Upper lobe of left lung (tissue), 6 donors: ENCODE measurements at places on chromosomes 2 and 18. TPM values are rescaled to one million over a fixed set of nuclear protein-coding genes. Genes with fewer than 3 reads are reported as not detected.

- no peak for DNase-seq
These were observed 80.1 kb upstream of the NPAS2 start for GRCh38 chr2:100739735-100740432.

GRCh38 chr2:95300450-95300849 lies 3.3 kb downstream of the KCNIP3 start:
- DNase-seq: peak; percentile 53

SPATA3 gene
- not detected for total RNA-seq

CAPN13 gene
- 17.9 TPM for total RNA-seq

DNA sequence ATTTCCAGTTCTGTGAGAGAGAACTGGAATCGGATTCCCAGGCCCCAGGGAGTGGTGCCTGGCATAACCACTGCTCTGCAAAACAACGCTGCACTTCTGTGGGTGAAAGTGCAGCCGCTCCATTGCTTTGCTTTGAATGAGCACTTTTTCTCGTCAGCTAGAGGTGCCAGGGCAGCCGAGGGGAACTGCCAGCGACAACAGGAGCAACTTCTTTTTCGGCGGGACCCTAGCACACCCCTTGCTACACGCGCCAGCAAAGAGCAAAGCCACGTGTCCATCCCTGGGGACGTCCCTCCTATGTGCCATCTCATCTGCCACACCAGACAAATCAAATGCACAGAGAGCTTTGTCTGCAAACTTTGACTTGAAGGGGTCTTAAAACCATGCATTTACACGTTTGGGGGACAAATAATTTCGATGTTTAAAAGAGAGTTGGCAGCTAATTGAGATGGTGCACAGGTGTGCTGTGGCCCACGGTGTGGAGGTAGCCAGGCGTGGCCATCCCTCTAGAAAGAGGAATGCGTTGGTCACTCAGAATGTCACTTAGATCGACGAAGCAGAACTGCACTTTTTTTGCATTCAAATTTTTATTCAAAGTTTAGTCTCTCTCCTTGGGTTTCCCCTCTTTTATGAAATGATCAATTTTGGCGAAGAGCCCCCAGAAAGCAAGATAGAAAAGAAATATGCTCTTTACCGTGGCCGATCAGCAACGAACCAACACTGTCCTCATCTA lies 151.8 kb downstream of the MBP start:
- DNase-seq: no peak

DPP4 gene
- 37.1 TPM for total RNA-seq

GRCh38 chr2:215888680-215889079 lies 124.7 kb downstream of the MREG start:
- DNase-seq: no peak

- peak; percentile 21 for DNase-seq
These were observed at the start of gene ESPNL for GRCh38 chr2:238100049-238100820. Gene ESPNL (plus strand): TSS chr2:238100340. CDS start chr2:238100420, 80 bp downstream.

DNPEP gene
- total RNA-seq: 31.9 TPM

DNA sequence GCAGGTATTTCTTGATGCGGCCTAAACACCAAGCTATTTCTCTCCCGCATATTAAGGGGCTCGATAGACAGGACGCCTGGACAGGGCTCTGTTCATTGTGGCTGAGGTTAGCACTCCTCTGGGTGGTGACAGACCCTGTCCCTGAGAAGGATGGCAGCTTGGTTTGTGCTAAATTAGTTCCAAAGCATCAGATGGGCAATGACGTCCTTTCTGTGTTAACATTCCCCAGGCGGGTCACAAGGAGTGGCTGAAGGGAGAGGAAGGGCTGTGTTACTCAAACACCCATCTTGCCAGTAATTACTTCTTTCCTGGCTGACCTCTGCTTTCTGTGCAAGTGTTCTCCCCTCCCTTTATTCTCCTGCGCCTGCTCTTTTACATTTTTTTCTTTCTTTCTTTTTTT lies 75.0 kb downstream of the TMEM247 start:
- no peak for DNase-seq

- no peak for DNase-seq
These were observed 24.8 kb downstream of the CYTIP start for GRCh38 chr2:157419031-157419575.

- no peak for DNase-seq
These were observed 136.0 kb upstream of the SIX2 start for GRCh38 chr2:45145073-45145899.

DNA sequence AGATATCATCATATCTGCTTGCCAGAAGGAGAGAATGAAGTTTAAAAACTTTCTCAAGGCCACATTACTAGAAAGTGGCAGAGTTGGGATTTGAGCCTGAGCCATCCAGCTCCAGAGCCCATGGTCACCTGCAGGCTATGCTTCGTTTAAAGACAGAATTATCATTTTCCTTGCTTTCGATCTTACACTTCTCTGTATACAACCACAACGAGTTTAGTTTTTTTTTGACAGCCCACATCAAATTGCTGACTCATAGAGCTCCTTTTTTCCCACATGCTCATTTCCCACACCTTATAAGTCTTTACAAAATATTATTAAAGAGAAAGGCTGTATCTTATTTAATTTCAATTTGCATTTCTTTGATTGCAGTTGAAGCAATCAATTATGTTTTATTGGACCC lies 6.5 kb downstream of the PLEK start:
- no peak for DNase-seq

DNA sequence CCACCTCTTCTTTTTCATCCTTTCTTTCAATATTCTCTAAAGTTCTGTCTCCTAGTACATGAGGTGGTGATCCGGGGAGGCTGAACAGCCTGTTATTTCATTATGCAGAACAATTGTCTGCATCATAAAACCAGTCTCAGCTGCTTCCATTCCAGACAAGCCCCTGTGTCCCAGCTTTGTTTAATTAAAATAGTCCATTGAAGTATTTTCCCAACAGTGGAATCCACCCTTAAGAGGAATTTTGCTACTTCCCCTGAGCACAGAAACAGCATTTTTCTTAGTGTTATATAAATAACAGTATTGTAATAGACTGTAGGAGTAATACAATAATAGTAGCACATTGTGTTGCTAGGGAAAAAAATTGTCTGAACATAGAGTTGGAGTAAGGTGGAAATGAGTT lies 395.4 kb upstream of the TCF4 start:
- DNase-seq: no peak
